ENCODE measurements at places on chromosomes 5 and 9.
A peak's percentile ranks its signal among the peaks of the same experiment; 100 is the strongest.

- no peak for DNase-seq
These were observed 948.9 kb upstream of the ARRDC3 start for GRCh38 chr5:92332039-92332438.

DNA sequence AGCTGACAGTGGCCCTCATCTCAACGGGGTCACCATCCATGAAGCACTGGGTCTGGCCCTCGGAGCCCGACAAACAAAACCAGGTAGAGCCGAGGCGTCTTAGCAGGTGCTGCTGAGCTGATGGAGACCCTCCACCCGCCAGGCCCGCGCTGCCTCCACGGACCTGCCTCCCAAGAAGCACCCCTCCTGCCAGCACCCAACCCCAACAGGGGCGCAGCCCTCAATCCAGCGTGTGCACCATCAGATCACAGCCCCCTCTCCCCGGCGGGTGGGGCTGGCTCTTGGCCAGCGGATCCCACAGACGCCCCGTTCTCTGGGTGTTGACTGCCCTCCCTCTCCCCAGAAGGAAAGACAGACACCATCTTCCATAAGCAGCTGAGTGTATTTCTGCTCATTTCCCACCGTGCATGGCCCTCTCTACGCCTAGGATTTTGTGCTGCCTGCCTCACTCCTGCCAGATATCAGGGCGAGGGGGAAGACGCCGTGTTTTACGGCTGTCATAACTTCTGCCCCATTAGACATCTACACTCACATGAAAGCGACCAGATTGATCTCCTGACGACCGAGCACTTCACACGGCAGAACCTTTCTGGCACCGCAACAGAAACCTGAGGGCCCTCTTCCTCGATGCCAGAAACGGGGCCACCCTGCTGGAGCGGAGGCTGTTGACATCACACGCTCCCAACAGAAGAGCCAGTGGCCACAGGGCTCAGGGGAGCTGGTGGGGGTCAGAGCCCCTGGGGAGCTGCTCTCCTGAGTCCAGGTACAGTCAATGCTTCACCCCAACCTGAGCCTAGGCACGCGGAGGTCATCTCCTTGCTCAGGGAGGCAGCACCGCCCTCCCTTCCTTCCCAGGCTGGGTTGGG is 12.4 kb downstream of the NACC2 start:
- no peak for DNase-seq

DNA sequence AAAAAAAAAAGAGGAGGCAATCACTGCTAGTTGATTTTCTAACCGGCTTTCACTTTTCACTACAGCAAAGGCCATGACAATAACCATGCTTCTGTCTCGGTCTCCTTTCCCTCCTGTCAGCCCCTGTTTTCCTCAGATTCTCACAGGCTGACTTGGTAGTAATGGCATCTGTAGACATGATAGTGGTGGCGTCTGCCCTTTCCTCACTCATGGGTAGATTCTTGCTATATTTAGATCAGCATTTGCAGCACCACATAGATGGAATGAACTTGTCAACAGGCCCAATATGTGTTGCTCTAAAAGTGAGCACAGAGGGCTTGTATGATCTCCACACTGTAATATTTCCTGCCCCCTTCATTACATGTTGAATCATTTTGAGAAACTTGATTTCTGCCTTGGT is 120.3 kb upstream of the FTMT start:
- no peak for DNase-seq

- DNase-seq = no peak
These were observed 37.9 kb upstream of the DPYSL3 start for GRCh38 chr5:147547730-147548129.

DNA sequence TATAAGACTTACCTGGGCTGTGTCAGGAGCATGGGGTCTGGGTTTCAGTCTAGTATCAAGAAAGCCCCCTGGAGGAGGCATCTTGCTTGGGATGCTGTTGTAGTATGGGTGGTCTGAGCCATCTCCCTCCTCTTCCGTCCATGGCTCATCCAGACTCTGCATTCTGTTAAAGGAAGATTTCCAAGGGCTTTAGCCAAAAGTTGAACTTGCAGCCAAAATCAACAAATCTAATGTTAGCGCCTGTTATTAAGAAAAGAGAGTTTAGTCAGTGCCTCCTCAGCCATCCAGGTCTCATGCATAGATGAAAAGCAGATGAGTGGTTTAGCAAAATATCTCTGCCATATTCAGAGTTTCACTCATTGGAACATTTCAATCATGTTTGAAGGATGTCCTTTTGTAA is 55.6 kb downstream of the S1PR3 start:
- DNase-seq = no peak

GRCh38 chr9:995781-996180 is 19.3 kb downstream of the DMRT3 start:
- DNase-seq = no peak

DNA sequence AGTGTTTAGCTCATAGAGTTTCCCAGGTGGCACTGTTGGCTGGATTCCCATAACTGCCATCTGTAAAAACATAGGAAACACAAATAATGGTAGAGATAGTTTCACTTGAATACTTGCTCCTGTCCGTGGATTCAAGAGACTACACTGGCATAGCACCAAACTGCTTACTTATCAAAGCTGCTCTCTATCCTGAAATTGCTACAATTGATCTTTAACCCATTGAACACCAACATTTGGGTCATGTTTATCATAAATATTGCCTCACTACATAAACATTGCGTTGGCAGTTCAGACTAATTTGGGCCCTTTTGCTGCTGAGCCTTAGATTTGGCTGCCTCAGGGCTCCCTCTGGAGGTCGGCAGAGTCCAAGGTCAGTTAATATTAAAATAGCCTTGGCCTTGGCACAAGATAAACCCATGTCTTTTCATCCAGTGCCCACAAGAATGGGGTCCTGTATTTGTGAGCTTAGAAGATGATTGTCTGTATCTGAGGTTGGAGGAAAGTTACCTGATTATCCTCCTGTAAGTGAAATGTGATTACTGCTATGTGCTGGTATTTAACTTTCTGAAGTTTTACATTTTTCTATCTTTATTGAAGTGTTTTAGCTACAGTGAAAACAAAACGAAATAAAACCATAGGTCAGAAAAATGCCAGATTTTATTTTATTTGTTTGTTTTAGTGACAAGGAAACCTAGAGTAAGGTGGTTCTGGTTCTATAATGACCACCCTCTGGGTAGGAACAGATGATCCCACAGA is 4.0 kb upstream of the RANBP3L start:
- peak; percentile 7 for DNase-seq

DNA sequence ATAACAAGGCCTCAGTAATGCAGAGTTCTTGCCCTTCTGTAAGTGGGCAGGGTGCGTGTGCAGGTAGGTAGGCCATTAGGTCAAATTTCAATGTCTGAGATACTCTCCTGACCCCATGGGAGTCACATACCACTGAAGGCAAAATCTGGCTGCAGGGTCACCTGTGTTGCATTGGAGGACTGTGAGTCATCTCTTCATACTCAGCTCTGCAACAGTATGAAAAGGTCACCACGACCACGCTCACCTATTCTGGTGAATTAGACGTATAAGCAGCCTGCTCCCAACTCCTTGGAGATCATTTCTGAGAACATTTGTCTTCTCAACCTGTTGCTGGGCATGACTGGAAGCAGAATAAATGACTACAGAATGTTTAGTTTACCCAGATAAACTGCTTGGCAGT is 599.8 kb downstream of the PDE4D start:
- no peak for DNase-seq

- DNase-seq = no peak
These were observed 124.1 kb downstream of the JAKMIP2 start for GRCh38 chr5:147658293-147658932.

GRCh38 chr5:115398719-115399118 is 102.3 kb upstream of the CCDC112 start:
- DNase-seq = no peak

DNA sequence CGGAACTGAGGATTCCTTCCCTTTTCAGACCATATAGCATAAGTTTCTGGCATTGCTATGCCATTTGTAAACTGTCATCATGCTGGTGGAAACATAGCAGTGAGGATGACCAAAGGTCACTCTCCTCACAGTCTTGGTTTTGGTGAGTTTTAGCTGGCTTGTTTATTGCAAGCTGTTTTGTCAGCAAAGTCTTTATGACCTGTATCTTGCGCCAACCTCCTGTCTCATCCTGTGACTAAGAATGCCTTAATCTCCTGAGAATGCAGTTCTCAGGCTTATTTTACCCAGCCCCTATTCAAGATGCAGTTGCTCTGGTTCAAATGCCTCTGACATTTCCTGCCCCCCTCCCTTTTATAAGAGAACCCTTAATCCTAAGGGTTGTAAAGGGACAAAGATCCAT is 26.7 kb upstream of the GRIA1 start:
- no peak for DNase-seq

DNA sequence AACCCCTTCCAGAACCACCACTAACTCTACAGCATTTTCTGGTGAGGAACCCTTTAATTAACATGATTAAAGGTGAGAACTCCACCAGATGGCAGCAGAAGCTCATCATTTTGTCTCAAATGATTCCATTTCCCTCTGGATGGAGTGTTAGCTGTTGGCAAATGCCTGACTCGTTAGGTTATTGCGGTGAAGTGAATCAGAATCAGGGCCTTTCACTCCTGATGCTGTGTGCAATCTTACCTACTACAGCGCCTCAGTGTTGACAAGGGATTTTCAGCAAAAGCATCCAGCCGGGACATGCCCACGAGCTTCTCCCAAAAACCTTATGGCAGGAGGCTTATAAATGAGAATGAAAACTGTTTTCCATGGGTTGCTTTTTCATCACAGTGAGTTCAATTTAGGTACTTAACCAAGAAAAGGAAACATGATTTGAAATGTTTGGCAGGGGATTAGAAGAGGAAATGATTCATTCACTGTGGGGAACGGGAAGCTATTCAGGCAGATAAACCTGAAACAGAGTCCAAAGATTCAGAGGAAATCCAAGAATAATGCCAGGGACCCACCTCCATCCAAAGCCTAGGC is 48.0 kb upstream of the CAST start:
- DNase-seq = peak; percentile 66

DNA sequence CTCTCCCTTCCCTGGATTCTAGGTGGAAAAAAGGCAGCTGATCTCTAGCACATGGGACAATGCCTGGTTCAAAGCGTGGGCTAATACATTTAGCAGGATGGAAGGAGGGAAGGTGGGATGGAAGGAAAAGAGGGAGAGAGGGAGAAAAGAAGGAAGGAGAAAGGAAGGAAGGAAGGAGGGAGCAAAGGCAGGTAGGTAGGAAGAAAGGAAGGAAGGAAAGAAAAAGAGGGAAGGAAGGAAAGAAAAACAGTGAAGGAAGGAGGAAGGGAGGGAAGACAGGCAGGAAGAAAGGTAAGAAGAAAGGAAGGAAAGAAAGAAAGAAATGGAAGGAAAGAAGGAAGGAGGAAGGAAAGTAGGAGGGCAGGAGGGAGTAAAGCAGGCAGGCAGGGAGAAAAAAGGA is 12.2 kb upstream of the PALM2AKAP2 start:
- DNase-seq = no peak

GRCh38 chr5:140725799-140726471 is 25.7 kb downstream of the ZMAT2 start:
- DNase-seq = peak; percentile 75

- peak; percentile 40 for DNase-seq
These were observed 185.3 kb downstream of the MAPKAP1 start for GRCh38 chr9:125521462-125522327.

DNA sequence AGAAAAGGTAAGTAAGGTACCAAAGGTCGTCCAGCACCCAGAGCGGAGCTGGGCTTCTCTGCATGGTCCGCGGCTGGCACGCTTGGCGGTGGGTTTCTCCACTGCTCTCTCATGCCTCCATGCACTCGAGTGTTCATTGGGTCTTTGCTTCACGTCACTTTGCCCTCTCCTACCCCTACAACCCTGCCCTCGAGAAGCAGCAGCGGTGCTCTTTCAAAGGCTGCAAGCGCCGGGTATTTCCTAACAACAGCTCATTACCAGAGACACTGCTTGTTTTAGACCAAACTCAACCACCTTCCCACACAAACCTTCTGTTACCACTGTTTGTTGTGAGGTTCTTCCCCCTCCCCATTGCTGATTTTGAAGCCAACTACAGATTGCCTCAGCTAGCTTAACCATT is 21.5 kb upstream of the ZBTB34 start:
- no peak for DNase-seq

DNA sequence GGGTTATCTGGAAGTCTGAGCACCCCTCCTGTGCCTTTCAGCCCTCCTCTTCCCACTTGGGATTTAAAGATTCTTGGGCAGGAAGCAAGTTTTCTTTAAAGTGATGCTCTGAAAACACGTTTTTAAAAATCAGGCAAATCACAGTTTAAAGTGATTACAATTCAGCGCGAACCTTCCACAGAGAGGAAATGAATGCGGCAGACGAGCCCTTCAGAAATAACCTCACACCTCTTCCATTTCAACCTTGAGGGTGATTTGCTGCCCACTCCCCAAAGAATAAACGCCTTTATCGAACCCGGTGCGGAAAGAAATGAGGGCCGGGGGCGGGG is 2.3 kb upstream of the EFNA5 start:
- no peak for DNase-seq

GRCh38 chr5:112570708-112571444 is 151.8 kb upstream of the EPB41L4A start:
- DNase-seq = no peak

- DNase-seq = no peak
These were observed 31.7 kb downstream of the NRG2 start for GRCh38 chr5:140011297-140011802.

- DNase-seq = no peak
These were observed 108.5 kb downstream of the MVB12B start for GRCh38 chr9:126435105-126435504.

DNA sequence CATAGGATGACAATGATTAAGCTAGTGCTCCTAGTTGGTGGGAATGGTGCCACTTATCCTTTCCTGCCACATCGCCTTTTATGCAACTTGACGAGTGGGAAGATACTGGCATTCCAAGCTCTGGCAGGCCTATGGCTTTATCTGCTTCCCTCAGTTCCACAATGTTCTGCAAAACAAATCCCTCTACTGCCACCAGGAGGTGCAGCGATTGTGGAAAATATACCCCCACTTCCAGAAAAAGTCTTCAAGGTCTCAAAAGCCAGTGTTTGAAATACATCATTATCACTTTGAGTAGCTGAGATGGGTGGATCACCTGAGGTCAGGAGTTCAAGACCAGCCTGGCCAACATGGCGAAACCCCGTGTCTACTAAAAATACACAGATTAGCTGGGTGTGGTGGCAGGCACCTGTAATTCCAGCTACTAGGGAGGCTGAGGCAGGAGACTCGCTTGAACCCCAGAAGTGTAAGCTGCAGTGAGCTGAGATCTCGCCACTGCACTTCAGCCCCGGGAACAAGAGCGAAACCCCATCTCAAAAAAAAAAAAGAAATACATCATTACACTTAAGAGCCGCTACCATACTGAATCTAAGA is 3.4 kb downstream of the CLINT1 start:
- DNase-seq = peak; percentile 19

Measured in CD4-positive, alpha-beta T cell treated with Interleukin-12 subunit alpha and Interleukin-12 subunit beta, for 1 hour (primary cell).